ENCODE measurements at places on chromosomes 11 and 22. TPM values are rescaled to one million over a fixed set of nuclear protein-coding genes. Genes with fewer than 3 reads are reported as not detected.

GRCh38 chr11:26580929-26581328 is 8.9 kb upstream of the MUC15 start:
- no peak for DNase-seq

The CYB5R3 gene
- 66.8 TPM for total RNA-seq

The SLC1A2 gene
- total RNA-seq = not detected

The TRIM29 gene
- not detected for total RNA-seq

GRCh38 chr22:37162221-37163095 is 12.7 kb upstream of the IL2RB start:
- DNase-seq = peak; percentile 96

DNA sequence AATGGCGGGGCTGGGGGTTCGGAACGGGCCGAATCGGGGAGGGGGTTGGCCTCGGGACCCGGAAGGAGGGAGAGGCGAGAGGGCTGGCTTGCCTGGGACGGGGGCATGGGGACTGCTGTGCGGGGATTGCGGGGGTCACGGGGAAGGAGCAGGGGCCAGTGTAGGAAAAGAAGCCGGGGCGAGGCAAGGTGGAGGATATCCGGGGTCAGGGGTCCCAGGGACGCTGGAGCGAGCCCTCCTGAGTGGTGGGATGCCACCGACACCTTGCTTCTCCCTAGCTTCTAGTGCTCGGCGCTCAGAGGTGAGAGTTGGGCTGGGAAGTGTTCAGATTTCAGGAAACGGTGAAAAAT is 426 bp upstream of the GDPD5 start:
- no peak for DNase-seq

DNA sequence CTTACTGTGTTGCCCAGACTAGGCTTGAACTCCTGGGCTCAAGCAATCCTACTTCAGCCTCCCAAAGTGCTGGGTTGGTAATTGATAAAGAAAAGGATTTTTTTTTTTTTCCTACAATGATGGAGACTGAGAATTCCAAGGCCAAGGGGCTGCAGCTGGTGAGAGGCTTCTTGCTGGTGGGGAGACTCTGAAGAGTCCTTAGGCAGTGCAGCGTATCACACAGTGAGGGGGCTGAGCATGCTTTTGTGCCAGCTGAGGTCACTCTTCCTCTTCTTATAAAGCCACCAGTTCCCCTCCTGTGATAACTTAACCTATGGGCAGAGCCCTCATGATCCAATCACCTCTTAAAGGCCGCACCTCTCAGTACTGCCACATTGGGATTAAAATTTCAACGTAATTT is 28.2 kb upstream of the CCDC81 start:
- DNase-seq = no peak

DNA sequence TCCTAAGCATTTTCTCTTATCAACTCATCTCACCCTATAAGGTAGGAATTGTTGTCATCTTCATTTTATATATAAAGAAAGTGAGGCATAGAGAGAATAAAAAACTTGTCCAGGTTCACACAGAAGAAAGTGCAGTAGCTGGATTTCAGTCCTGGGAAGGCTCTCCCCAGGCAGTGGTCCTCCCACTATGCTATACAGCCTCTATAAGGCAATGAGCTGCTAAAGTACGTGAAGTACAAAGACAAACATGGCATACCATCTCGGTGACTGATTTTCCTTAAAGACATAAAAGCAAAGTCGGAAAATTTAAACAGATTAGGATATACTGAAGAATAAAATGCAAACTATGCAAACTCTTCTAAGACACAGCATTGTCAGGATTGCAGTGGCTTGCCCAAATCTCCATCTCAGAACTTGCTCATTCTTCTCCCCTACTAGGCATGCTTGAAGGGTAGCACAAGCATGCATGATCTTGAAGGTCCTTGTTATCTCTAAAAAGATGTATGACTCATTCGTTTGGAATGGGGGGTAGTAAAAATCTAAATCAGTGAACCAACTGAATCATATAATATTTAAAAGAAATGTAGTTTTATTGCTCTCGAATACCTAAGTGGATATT is 97.8 kb upstream of the CSNK2A3 start:
- DNase-seq = no peak
